Mesothelial cell of epicardium (in vitro differentiated cells): ENCODE measurements at places on chromosomes 16 and 17.
A peak's percentile ranks its signal among the peaks of the same experiment; 100 is the strongest.

GRCh38 chr16:69523566-69524305 is 42.0 kb upstream of the NFAT5 start:
- no peaks in the 10 kb centered on the region for H3K27me3 ChIP-seq
- no peak for DNase-seq
- peak overlapping the region; percentile 47 for H3K27ac ChIP-seq
- no peaks in the 10 kb centered on the region for H3K36me3 ChIP-seq

DNA sequence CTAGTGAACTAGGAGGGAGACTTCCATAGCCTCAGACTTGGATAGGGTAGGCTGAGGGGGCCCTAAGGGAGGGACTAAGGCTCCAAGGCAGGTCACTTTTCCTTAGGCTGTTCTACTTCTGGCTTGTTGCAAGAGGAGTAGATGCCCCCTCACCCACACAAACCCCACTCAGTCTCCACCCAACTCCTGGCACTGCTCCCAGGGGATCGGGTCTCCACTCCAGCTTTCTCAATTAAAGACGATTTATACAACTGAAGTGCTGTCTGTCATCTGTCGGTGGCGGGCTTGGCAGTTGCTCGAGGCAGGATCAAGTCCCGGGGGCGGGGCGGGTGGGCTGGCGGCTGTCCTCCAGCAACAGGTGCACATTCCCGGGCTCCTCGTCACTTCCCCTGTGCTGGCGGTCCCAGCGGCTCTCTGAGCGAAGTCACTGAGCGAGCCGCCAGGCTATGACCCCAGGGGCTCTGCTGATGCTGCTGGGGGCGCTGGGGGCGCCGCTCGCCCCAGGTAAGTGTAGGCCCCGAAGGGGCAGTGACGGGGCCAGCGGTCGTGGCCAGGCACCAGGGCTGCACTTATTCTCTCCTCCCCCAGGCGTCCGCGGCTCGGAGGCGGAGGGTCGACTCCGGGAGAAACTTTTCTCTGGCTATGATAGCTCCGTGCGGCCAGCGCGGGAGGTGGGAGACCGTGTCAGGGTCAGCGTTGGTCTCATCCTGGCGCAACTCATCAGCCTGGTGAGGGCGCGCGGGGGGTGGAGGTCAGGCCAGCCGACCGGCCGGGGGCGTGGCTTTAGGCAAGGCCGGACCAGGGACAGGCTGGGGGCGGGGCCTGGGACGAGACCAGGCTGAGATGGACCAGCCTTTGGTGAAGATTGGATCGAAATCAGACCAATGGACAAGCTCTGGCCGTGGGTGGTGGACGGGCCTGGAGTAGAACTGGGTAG is at the start of gene CHRNB1:
CHRNB1 (plus strand) TSS at position 380 of the 937 bp plus-strand sequence; CDS start at position 447, 67 bp downstream.
- H3K27me3 ChIP-seq = peaks cover 24% of the 10 kb centered on the region
- peak within 1 kb of the TSS; percentile 75 for H3K4me3 ChIP-seq
- peak within 1 kb of the TSS; percentile 81 for H3K27ac ChIP-seq
- H3K36me3 ChIP-seq = peaks cover 9% of the 10 kb centered on the region
- H3K4me1 ChIP-seq = peaks cover 44% of the 10 kb centered on the region
- no peak for DNase-seq

DNA sequence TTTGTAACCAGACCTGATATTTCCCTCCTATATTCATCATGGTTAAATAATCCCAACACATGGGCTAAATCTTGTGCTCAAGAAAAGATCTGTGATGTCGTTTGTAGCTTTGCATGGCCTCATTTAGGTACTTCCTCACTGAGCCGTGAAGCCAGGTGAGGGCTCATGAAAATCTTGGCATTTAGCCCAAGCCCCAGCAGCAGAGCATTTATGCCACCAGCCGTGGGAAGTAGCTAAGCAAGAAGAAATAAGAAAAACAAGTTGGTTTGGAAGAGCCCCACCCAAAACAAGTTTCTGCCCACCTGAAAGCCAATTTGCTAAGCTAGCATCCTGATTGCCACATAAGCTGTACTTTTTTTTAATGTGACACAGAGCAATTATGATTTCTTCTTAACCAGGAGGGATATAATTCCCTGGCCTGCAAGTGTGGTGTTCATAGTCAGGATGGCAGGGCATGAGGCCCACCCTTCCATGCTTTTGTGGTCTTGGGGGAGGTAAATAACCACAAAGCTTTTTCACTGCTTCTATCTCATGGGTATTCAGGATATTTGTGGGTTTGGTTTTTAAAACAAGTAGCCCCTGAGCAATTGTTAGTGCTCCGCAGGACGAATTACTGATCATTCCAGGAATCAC is 10.5 kb downstream of the TMIGD1 start:
- no peak for DNase-seq
- peaks cover 35% of the 10 kb centered on the region for H3K4me1 ChIP-seq
- no peaks in the 10 kb centered on the region for H3K36me3 ChIP-seq
- H3K27ac ChIP-seq = no peak overlapping the region
- peaks cover 60% of the 10 kb centered on the region for H3K27me3 ChIP-seq
- no peak overlapping the region for H3K4me3 ChIP-seq

DNA sequence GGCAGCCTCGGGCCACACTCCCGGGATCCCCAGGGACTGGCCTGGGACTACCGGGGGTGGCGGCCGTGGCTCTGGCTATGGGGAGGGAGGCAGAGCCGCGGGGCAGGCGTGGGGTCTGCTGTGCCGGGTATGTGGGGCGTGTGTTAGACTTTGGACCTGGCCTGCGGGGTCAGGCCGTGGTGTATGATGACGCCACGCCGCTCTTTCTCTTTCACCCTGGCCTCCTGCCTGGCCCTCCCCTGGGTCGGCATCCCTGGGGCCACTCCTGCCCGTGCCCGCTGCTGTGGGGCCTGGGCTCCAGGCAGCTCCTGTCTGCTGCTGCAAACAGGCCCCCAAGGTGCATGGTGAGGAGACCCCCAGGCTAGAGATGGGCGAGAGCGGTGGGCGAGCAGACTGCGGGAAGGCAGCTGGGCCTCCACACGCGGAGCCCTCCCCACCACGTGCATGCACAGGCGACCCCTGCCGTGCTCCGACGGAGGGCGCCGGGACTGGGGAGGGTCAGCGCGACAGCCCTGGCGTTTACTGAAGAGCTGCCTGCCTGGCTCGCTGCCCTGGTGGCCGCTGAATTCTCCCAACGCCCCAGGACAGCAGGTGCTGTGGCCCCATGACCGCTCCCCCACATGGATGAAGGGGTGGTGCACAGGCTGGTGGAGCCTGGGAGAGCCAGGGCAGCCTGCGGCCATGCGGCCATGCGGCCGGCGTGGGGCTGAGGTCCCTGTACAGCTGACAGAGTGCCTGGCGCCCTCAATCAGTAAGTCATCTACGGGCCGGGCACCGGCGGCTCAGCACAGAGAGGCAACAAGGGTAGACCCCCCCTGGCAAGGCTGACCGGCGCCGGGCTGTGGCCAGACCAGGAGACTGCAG is 16.0 kb downstream of the CAPN15 start:
- H3K27me3 ChIP-seq = no peaks in the 10 kb centered on the region
- peaks cover 3% of the 10 kb centered on the region for H3K36me3 ChIP-seq
- DNase-seq = no peak
- H3K4me1 ChIP-seq = no peaks in the 10 kb centered on the region
- no peak overlapping the region for H3K4me3 ChIP-seq

- peaks cover 26% of the 10 kb centered on the region for H3K4me1 ChIP-seq
- DNase-seq = no peak
- H3K27me3 ChIP-seq = peaks cover 37% of the 10 kb centered on the region
- peak overlapping the region; percentile 40 for H3K4me3 ChIP-seq
Observed at GRCh38 chr16:89919535-89920406, 1.1 kb downstream of the MC1R start.

DNA sequence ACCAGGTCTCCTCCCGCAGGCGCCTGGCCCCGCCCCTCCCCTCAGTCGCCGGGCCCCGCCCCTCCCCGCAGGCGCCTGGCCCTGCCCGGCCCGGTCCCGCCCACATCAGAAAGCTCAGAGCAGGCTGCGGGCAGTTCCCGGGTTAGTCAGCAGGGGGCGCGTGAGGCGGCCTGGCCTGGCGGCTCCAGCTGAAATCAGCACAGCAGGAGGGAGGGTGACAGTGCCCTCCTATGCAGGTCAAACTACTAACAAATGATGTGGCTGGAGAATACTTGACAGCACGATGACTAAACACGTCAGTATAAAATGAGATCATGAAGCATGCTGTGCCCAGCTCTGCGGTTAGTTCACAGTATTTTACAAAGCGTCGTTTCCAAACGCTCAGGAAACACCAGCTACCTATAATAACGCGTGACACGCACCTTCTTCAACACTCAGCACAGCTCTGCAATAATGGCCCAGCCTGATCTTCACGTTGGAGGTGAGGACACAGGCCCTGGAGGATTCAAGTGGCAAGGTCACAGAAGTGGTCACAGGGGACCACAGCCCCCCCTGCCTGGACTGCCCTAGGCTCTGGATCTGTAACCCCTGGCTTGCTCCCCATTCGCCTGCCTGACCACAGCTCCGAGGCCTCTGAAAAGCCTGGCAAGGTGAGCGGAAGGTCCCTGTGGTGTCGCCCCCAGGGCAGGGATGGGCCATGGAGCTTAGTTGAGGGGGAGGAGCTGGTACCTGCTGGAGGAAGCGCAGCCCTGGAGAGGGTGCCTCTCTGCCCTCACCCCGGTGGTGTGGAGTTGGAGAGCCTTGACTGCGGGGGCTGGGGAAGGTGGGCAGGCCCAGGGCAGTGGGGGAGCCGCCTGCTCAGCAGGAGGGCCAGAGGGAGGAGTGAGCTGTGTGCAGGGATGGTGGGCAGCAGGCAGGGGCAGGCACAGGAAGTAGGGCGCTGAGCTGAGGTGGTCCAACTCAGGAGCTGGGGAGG is 81.2 kb downstream of the KCNJ12 start:
- H3K4me1 ChIP-seq = peaks cover 10% of the 10 kb centered on the region
- no peak overlapping the region for H3K4me3 ChIP-seq
- no peaks in the 10 kb centered on the region for H3K36me3 ChIP-seq
- peak overlapping the region; percentile 47 for H3K27ac ChIP-seq

GRCh38 chr17:49469831-49470810 is 25.0 kb upstream of the NGFR start:
- H3K4me3 ChIP-seq = peak overlapping the region; percentile 57
- DNase-seq = no peak
- peaks cover 57% of the 10 kb centered on the region for H3K27me3 ChIP-seq
- H3K4me1 ChIP-seq = peaks cover 41% of the 10 kb centered on the region

DNA sequence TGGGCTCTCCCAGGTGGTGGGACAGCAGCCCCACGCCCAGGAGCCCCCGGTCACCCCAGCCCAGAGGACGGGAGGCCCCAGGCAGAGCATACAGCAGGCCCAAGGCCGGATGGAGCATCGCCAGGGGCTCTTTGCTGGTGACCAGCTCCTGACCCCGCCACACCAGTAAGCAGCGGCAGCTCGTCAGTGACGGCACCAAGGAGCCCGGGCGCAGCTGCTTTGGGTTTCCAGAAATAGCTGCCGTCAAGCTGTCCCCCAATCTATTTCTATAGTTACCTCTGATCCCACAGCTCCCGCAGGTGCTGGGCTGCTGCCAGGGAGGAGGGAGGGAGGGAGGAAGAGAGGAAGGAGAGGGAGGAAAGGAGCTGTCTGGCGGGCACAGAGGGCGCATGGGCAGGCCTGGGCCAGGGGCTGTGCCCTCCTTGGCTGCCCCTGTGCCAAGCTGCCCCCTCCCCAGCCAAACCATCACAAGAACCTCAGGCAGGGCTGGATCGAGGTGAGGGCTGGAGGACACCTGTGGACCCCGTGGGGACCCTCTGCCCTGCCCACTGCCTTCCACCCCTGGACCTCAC is 10.8 kb upstream of the RASD1 start:
- H3K4me3 ChIP-seq = no peak overlapping the region
- no peaks in the 10 kb centered on the region for H3K4me1 ChIP-seq
- no peak for DNase-seq
- H3K36me3 ChIP-seq = no peaks in the 10 kb centered on the region
- H3K27ac ChIP-seq = no peak overlapping the region

DNA sequence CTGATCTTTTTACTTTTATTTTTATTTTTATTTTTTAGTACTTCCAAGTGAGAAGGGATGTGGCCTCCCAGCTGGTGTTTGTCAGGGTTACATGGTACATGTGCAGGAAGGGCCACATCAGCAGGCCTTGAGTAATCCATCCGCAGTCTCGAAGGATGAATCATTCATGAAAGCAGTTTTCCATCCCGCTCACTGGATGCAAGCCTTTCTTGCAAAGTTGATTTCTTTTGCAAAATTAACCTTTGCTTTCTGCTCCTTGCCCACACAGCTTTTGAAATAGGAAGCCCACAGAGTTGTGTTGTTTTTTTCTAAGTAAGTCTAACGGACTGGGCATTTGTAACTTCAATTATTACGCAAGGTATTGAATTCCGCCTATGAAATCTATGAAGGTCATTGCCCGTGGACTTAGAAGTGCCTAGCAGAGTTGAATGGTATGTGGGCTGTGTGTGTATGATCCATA is 157.4 kb downstream of the PRKCA start:
- H3K27me3 ChIP-seq = no peaks in the 10 kb centered on the region
- peaks cover 5% of the 10 kb centered on the region for H3K36me3 ChIP-seq
- H3K27ac ChIP-seq = no peak overlapping the region
- H3K4me1 ChIP-seq = peaks cover 13% of the 10 kb centered on the region
- DNase-seq = no peak
- no peak overlapping the region for H3K4me3 ChIP-seq

DNA sequence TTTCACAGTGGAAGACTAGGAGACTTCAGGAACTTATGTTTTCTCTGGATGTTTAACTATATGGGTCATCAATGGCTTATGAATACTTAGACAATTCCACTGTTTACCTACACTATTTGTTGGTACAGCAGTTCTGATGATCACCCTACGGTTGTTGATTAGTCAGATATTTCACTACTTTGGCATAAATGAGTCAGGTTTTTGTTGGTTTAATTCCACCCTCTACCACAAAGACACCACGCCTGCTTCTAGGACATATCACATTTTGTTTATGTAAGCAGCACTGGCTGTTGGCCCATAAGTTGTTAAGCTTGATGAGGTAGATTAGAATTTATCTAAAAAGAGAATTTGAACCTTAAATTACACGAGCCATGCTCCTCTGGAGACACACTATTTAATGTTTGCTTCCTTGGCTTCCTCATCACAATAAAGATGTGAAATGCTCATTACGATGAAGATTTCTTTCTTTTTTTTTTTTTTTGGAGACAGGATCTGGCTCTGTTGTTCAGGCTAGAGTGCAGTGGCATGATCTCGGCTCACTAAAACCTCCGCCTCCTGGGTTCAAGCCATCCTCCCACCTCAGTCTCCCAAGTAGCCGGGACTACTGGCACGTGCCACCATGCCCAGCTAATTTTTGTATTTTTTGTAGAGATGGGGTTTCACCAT is 4.3 kb downstream of the GDE1 start:
- H3K36me3 ChIP-seq = peaks cover 34% of the 10 kb centered on the region
- H3K27ac ChIP-seq = no peak overlapping the region
- no peak overlapping the region for H3K4me3 ChIP-seq
- H3K27me3 ChIP-seq = no peaks in the 10 kb centered on the region
- no peak for DNase-seq
